SJCRH30 (cell line): ENCODE measurements at places on chromosomes 4 and X. TPM values are rescaled to one million over a fixed set of nuclear protein-coding genes. Genes with fewer than 3 reads are reported as not detected.

The RAB41 gene
- total RNA-seq = not detected in 2 replicates

The SPANXD gene
- total RNA-seq = not detected in 2 replicates

The ZMAT1 gene
- total RNA-seq = 0.04 and 0.13 TPM in 2 replicates

GRCh38 chr4:5967783-5968182, 50.4 kb downstream of the C4orf50 start:
- no peak for DNase-seq

DNA sequence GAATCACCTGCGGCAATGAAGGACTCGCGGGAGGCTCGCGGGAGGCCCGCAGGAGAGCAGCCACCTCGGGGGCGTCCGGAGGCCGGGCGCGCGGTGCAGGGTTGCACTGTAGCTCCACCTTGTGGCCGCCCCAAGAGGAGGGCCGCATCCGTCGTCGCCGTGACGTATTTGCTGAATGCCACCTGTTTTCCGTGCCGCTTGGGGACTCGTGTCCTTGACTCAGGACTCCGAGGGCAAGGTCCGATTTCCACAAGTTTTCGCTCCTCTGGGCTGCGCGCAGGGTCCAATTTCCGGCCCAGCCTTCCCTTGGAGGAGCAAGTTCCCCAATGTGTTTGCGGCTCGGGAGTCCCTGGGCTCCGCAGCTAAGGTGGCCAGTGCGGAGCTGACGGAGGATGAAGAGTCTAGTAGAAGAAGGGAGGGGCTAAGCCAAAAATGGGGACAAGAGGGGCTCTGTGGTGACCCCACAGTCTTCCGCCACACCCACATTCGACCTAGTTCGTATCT, 10.7 kb upstream of the DLG3 start:
- peak; percentile 75 for DNase-seq
